ENCODE measurements at places on chromosomes 16 and 17.

GRCh38 chr17:17322516-17323510 is 19.6 kb downstream of the NT5M start:
- DNase-seq, result no peak

- DNase-seq, result no peak
Measured at GRCh38 chr17:82012640-82013295, 9.9 kb downstream of the CENPX start.

DNA sequence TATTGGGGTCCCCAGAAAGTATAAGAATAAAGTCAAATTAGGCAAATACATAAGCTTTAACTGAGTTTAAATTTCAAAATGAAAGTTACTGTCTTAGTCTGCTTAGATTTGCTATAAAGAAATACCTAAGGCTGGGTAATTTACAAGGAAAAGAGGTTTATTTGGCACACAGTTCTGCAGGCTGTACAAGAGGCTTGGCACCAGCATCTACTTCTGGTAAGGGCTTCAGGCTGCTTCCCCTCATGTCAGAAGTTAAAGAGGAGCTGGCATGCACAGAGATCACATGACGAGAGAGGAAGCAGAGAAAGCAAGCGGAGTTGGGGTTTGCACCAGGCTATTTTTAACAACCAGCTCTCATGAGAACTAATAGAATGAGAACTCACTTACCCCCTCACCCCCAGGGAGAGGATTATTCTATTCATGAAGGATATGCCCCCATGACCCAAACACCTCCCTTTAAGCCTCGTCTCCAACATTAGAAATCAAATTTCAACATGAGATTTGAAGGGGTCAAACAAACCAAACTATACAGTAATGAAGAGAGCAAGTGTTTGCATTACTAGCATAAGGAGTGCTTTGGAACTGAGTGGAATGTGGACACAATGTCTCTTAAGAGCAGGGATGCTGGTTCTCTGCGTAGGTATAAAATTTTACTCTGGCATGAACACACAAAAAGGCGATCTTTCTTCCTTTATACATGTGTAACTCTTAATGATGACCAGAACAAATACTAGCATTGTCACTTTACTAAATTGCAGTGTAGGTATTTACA is 292.8 kb upstream of the PMFBP1 start:
- no peak for DNase-seq

- DNase-seq, result no peak
Measured at GRCh38 chr16:60651346-60651745, 1384.9 kb downstream of the CDH8 start.

DNA sequence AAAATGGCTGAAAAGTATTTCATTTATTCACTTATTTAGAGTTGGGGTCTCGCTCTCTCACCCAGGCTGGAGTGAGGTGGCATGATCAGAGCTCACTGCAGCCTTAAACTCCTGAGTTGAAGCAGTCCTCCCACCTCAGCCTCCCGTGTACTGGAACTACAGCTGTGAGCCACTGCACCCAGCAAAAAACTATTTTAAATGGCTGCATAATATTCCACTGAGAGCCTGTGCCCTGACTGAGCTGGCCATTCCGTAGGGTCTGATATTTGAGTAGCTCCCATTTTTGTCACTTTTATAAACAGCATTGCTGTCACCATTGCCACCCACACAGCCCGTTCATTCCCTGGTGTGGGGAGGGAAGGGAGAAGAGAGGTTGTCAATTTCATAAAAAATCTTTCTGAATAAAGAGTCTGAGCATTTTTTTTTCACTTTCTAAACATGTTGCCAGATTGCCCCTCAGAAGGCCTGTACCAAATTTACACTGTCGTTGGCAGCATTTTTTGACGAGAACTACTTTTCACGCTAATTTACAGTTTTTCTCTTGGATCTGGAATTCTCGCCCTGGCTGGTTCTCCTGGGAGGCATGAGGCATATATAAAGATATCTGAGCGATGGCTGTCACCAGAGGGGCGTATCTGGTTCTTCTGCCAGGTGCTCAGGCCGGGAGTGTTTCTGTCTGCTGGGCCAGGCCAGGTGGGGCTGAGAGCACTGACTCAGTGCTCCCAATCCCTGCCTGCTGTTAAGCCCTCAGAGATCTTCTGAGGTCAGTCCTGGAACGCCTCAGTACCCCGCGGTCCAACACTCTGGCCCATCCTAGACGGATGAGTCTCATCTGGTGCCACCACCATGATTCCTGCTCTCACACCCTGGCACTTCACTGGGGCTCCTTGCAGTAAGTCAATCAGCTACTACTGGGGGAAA is 7.2 kb upstream of the KIFC3 start:
- no peak for DNase-seq
